ENCODE measurements at places on chromosomes 13 and 19.
A peak's percentile ranks its signal among the peaks of the same experiment; 100 is the strongest.

- H3K4me3 ChIP-seq: peak overlapping the region; percentile 87
- peaks cover 12% of the 10 kb centered on the region for H3K36me3 ChIP-seq
- no peaks in the 10 kb centered on the region for H3K27me3 ChIP-seq
- H3K27ac ChIP-seq: peak overlapping the region; percentile 83
- peaks cover 11% of the 10 kb centered on the region for H3K4me1 ChIP-seq
These were observed 1.7 kb downstream of the PROSER1 start for GRCh38 chr13:39036212-39036611.

DNA sequence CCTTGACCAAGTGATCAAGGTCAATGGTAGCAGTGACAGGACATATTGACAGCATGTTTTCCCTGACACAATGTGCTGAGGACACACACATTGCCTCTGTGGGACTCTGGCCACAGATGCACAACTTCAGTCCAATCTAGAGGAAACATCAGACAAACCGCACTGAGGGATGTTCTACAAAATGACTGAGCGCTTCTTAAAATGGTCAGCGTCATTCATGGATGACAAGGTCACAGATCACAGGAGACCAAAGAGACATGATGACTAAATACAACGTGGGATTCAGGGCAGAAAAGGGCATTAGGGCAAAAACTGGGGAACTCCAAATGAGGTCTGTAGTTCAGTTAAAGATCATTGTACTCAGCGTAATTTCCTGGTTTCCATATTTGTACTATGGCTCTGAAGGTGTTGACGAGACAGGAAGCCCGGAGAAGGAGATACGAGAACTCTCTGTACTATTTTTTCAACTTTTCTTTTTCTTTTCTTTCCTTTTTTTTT lies 20.6 kb downstream of the PBX4 start:
- DNase-seq: peak; percentile 44
- H3K36me3 ChIP-seq: no peaks in the 10 kb centered on the region

DNA sequence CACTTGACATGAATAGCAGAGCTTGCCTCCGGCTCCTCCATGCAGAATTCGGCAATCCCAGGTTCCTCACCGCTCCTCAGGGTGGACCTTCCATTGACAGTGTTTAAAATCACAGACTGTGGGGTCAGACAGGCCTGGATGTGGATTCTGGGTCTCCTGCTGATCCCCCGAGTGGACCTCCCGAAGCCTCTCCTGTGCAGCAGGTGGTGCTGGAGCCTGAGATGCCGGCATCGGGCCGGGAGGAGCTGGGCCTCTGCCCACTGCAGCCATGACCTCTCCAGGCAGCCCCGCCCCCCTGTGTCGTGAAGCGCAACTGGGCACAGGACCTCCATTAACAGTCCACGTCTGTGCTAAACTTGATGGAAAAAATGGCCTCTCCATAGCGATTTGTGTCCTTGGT lies 10.5 kb upstream of the CDC16 start:
- H3K4me3 ChIP-seq: no peak overlapping the region
- no peaks in the 10 kb centered on the region for H3K36me3 ChIP-seq
- peaks cover 22% of the 10 kb centered on the region for H3K4me1 ChIP-seq
- no peak overlapping the region for H3K27ac ChIP-seq

GRCh38 chr13:29621841-29622240 lies 26.4 kb upstream of the SLC7A1 start:
- no peaks in the 10 kb centered on the region for H3K4me1 ChIP-seq
- no peak for DNase-seq
- no peaks in the 10 kb centered on the region for H3K27me3 ChIP-seq

GRCh38 chr19:39936020-39936419 lies 1.6 kb upstream of the FCGBP start:
- no peaks in the 10 kb centered on the region for H3K4me1 ChIP-seq
- H3K27me3 ChIP-seq: no peaks in the 10 kb centered on the region
- no peak for DNase-seq
- H3K4me3 ChIP-seq: no peak overlapping the region
- H3K36me3 ChIP-seq: no peaks in the 10 kb centered on the region
- no peak overlapping the region for H3K27ac ChIP-seq

GRCh38 chr19:6041991-6042481 lies 64.1 kb upstream of the RANBP3 start:
- H3K27me3 ChIP-seq: no peaks in the 10 kb centered on the region
- H3K4me3 ChIP-seq: no peak overlapping the region
- no peak for DNase-seq
- no peaks in the 10 kb centered on the region for H3K4me1 ChIP-seq

DNA sequence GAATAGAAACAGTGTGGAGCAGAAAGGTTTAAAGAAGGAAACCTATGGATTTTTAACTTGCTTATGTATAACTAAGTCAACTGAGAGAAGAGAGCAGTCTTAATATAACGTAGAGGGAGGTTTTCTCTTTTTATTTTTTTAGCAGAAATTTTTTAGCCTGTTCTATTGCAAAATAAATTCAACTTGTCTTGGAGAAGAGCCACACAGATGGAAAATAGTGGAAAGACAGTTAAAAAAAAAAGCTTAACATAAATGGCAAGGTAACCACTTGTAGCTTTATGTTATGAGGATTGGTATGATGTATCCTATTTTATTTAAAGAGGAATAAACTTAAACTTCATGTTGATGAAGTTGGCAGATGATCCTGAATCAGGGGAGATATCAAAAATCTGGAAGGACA lies 312.4 kb downstream of the SHISA2 start:
- H3K27ac ChIP-seq: no peak overlapping the region
- no peak overlapping the region for H3K4me3 ChIP-seq
- H3K36me3 ChIP-seq: no peaks in the 10 kb centered on the region
- no peaks in the 10 kb centered on the region for H3K4me1 ChIP-seq
- H3K27me3 ChIP-seq: no peaks in the 10 kb centered on the region
- no peak for DNase-seq

DNA sequence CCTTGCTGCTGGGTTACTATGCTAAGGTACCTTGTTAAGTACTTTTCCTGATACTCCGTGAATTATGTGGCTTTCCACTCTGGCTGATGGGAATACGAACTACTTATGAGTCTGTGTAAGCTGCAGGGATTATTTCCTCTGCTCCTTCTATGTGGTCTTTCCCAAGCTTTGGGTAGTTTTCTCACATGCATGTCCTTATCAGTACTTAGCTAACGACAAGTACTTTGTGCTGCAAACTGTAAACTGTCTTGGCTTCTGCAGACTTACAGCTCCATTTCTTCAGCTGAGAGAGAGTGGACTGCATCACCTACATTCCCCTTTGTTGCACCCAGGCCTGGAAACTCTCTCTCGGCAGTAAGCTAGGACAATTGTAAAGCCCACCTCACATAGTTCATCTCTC lies 76.6 kb downstream of the FGF9 start:
- H3K27ac ChIP-seq: no peak overlapping the region
- no peaks in the 10 kb centered on the region for H3K36me3 ChIP-seq
- no peaks in the 10 kb centered on the region for H3K4me1 ChIP-seq
- no peak overlapping the region for H3K4me3 ChIP-seq

GRCh38 chr19:10203686-10204085 lies 8.9 kb upstream of the DNMT1 start:
- no peak overlapping the region for H3K27ac ChIP-seq
- no peak overlapping the region for H3K4me3 ChIP-seq
- peaks cover 3% of the 10 kb centered on the region for H3K4me1 ChIP-seq
- no peaks in the 10 kb centered on the region for H3K36me3 ChIP-seq
- no peaks in the 10 kb centered on the region for H3K27me3 ChIP-seq

DNA sequence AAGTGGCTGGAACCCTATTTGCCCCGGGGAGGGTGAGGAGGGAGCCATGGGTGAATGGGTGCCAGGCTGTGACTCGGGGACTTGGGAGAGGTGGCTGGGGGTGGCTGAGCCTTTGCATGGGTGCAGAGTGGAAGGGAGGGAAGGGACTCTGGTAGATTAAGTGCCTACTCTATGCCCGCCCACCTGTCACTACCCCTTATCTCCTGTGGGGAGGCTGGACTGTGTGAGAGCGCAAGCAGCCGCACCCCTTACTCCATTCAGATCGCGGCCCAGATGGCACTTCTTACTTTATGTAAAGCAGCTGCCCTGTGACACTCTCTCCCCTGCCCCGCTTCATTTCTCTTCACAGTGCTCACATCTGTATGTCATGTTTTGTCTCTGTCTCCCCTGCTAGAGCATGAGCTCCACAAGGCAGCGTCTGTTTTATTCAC lies 2.9 kb downstream of the KASH5 start:
- no peaks in the 10 kb centered on the region for H3K27me3 ChIP-seq
- no peak for DNase-seq
- H3K27ac ChIP-seq: no peak overlapping the region
- peaks cover 45% of the 10 kb centered on the region for H3K4me1 ChIP-seq

DNA sequence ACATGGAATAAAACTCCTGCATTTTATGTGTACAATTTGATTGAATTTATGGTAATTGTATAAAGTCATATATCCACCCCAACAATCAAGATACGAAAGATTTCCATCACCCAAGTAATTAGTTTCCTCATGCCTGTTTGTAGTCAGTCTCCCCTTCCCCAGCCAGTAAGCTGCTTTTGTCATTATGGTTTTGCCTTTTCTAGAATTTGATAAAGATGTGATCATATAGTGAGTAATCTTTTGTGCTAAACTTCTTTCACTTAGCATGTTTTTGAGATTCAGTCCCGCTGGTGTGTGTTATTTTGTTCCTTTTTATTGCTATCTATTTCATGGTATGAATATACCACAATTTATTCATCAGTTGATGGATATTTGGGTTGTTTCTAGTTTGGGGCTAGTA lies 16.0 kb downstream of the ITM2B start:
- DNase-seq: no peak
- no peak overlapping the region for H3K27ac ChIP-seq
- no peaks in the 10 kb centered on the region for H3K4me1 ChIP-seq
- no peak overlapping the region for H3K4me3 ChIP-seq
- peaks cover 4% of the 10 kb centered on the region for H3K36me3 ChIP-seq

- DNase-seq: peak; percentile 11
- H3K27me3 ChIP-seq: no peaks in the 10 kb centered on the region
- no peak overlapping the region for H3K27ac ChIP-seq
- H3K36me3 ChIP-seq: no peaks in the 10 kb centered on the region
These were observed 1.7 kb upstream of the PCDH17 start for GRCh38 chr13:57629821-57630235.

- no peak overlapping the region for H3K27ac ChIP-seq
- peaks cover 4% of the 10 kb centered on the region for H3K4me1 ChIP-seq
These were observed 70.5 kb downstream of the GADD45B start for GRCh38 chr19:2546128-2547032.

DNA sequence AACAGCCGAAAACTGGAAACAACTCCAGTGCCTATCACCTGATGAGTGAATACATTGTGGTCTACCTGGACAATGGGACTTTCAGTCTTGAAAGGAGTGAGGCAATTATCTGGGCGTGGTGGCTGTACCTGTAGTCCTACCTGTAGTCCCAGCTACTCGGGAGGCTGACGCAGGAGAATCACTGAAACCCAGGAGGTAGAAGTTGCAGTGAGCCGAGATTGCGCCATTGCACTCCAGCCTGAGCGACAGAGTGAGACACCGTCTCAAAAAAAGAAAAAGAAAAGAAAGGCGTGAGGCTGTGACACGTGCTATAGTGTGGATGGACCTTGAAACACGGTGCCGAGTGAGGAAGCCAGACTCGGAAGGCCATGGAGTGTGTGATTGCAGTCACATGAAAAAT lies 4.1 kb upstream of the NTN5 start:
- H3K36me3 ChIP-seq: no peaks in the 10 kb centered on the region
- no peak overlapping the region for H3K27ac ChIP-seq
- H3K27me3 ChIP-seq: no peaks in the 10 kb centered on the region
- no peak overlapping the region for H3K4me3 ChIP-seq
- H3K4me1 ChIP-seq: peaks cover 69% of the 10 kb centered on the region

GRCh38 chr19:38055010-38055409 lies 148.0 kb downstream of the SIPA1L3 start:
- H3K27ac ChIP-seq: no peak overlapping the region
- no peak overlapping the region for H3K4me3 ChIP-seq
- peaks cover 10% of the 10 kb centered on the region for H3K27me3 ChIP-seq
- H3K4me1 ChIP-seq: no peaks in the 10 kb centered on the region

DNA sequence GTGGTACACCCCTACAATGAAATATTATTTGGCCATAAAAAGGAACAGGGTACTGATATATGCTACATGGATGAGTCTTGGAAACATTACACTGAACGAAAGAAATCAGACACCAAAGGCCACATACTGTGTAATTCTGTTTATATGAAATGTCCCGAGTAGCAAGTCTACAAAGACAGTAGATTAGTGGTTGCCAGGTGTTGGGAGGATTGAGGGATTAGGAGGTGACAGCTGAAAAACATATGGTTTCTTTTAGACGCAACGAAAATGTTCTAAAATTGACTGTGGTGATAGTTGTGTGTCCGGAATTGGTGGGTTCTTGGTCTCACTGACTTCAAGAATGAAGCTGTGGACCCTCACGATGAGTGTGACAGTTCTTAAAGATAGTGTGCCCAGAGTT lies 35.1 kb downstream of the IL17D start:
- H3K27ac ChIP-seq: no peak overlapping the region
- DNase-seq: no peak
- H3K4me3 ChIP-seq: no peak overlapping the region
- H3K4me1 ChIP-seq: no peaks in the 10 kb centered on the region

DNA sequence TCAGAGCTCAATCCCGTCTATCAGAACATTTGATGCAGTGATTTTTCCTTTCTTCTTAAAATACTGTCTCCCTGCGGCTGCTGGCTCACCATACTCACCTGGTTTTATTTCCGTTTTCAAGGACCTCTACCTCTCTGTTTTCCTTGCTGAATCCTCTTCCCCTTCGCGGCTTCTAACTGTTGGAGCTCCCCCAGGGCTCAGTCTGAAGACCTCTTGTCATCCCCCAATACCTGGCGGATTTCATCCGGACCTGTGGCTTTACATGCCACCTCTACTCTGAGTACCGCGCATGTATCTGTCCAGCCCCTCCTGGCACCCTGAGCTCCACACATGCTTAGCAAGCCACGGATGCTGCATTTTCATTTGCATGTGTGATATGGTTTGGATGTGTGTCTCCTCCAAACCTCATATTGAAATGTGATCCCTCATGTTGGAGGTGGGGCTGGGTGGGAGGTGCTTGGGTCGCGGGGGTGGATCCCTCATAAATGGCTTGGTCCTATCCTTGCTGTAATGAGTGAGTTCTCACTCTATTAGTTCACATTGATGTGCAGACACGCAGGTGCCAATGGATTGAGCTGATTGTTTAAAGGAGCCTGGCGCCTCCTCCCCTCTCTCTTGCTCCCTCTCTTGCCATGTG lies 106.2 kb upstream of the LSM14A start:
- H3K27me3 ChIP-seq: peaks cover 30% of the 10 kb centered on the region
- H3K36me3 ChIP-seq: no peaks in the 10 kb centered on the region
- no peak for DNase-seq
- H3K27ac ChIP-seq: no peak overlapping the region
- no peak overlapping the region for H3K4me3 ChIP-seq

GRCh38 chr13:45865414-45865813 lies 13.9 kb upstream of the SIAH3 start:
- no peak overlapping the region for H3K4me3 ChIP-seq
- no peaks in the 10 kb centered on the region for H3K36me3 ChIP-seq
- no peak overlapping the region for H3K27ac ChIP-seq
- peaks cover 3% of the 10 kb centered on the region for H3K27me3 ChIP-seq

GRCh38 chr13:83633746-83634145 lies 248.5 kb downstream of the SLITRK1 start:
- H3K36me3 ChIP-seq: no peaks in the 10 kb centered on the region
- no peak for DNase-seq
- no peak overlapping the region for H3K4me3 ChIP-seq
- no peaks in the 10 kb centered on the region for H3K4me1 ChIP-seq
- H3K27ac ChIP-seq: no peak overlapping the region

GRCh38 chr19:48926909-48927308 lies 6.6 kb upstream of the DHDH start:
- H3K36me3 ChIP-seq: peaks cover 18% of the 10 kb centered on the region
- peaks cover 10% of the 10 kb centered on the region for H3K4me1 ChIP-seq
- H3K27me3 ChIP-seq: no peaks in the 10 kb centered on the region
- peak; percentile 47 for DNase-seq
- H3K27ac ChIP-seq: peak overlapping the region; percentile 75
- H3K4me3 ChIP-seq: no peak overlapping the region

All from K562 (cell line).